ENCODE measurements at places on chromosomes 12 and 14.

DNA sequence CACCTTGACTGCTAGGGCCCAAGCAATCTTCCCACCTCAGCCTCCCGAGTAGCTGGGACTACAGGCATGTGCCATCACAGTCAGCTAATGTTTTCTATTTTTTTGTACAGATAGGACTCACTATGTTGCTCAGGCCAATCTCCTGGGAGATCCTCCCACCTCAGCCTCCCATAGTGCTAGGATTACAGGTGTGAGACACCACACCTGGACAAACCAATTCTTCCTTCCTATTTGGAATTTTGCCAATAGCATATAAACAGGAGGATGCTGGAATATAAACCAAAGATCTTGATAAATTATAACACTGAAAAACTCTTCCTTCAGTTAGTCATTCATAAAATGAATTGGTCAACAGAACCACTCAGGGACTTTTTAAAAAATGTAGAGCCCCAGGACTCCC lies 8.4 kb downstream of the ACIN1 start:
- no peak for DNase-seq

DNA sequence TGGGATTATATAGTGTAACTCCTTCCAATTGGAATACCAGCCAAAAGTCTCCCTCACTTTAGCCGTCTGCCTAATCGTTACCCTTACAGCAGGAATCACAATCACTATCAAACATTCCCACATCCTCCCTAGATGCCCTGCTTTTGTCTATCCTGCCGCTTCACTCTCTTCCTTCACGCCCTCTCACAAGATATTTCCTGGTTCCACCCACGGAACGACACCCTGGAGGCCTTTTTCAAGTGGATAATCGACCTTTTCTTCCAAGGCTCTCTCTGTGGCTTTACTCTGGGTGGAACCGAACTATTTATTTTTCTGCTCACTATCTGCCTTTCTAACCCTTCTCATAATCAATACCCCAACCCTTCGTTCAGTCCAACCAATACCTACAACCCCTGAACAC lies 58.9 kb downstream of the MOK start:
- no peak for DNase-seq

GRCh38 chr12:93297536-93297935 lies 80.2 kb upstream of the NUDT4 start:
- DNase-seq, result no peak

- no peak for DNase-seq
Observed at GRCh38 chr14:32764131-32764530, 174.5 kb upstream of the NPAS3 start.

GRCh38 chr12:107352347-107353081 lies 259.2 kb upstream of the CRY1 start:
- no peak for DNase-seq

DNA sequence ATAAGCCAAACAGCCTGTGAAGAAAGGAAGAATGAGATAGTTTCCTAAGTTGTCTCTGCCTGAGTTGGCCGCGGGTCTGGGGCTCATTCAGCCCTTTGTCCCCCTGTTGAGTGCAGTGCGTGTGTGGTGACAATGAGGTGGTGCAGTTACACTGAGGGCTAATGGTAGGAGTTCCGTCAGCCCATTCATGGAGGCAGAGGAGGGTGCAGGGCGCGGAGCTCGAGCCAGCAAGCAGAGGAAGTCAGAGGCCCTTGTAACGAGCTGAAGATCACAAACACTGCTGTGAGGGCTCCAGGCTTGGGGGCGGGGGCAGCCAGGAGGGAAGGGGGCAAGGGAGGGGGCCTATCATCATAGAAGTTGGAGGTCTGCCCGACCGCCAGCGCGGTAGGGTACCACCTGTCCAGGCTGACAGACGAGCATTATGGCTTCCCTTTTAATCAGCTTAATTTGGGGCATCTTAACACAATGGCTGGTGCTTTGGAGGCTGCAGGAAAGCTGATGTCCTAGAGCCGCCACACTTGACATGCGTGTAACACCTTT lies 20.5 kb downstream of the CCND2 start:
- DNase-seq, result peak; percentile 41

DNA sequence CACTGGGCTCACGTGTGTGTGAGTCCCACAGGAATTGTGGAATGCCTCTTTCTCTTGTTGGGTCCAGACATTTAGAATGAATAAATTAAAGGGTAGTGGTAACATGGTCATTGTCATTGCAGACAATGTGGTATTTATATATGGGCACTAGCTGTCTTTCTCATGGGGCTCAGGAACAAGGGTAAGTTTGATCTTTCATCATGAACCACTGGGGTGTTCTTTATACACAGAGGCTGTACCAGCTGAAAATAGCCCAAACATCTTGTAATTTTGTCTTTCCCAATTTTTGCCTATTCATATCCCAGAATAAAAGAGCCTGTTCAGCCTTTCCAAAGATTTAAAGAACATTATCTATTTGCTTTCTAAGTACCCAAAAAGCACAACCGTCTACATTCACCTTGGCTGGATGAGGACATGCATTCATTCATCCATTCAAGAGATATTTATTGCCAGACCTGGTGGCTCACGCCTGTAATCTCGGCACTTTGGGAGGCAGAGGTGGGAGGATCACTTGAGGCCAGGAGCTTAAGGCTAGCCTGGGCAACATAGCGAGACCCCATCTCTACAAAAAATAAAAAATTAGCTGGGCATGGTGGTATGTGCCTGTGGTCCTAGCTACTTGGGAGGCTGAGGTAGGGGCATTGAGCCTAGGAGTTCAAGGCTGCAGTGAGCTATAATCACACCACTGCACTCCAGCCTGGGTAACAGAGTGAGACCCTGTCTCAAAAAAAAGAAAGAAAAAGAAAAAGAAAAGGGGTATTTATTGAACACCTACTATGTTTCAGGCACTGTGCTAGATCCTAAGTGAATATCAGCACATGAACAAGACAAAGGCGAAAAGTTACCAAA lies 4.4 kb upstream of the FOS start:
- no peak for DNase-seq

- DNase-seq, result no peak
Observed at GRCh38 chr14:54535646-54536045, 25.9 kb downstream of the CGRRF1 start.

- no peak for DNase-seq
Observed at GRCh38 chr14:95770777-95771176, 56.9 kb upstream of the TCL1A start.

DNA sequence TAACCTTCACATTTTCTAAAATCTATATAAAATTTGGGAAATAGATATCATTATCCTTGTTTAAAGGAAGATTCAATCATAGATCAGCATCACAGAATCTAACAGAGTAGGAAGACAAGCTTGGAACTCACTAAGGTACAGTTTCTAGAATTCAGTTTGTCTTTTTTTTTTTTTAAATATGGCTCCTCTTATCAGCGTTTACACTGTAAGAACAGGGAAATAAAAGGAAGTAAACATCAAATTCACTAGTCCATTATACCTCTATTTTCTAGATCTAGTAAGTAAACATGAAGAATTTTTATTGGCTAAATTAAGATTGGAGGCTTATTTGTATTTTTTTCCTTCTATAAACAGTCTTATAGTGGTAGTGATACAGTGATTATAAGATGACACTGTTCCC lies 144.9 kb downstream of the LRIG3 start:
- no peak for DNase-seq

DNA sequence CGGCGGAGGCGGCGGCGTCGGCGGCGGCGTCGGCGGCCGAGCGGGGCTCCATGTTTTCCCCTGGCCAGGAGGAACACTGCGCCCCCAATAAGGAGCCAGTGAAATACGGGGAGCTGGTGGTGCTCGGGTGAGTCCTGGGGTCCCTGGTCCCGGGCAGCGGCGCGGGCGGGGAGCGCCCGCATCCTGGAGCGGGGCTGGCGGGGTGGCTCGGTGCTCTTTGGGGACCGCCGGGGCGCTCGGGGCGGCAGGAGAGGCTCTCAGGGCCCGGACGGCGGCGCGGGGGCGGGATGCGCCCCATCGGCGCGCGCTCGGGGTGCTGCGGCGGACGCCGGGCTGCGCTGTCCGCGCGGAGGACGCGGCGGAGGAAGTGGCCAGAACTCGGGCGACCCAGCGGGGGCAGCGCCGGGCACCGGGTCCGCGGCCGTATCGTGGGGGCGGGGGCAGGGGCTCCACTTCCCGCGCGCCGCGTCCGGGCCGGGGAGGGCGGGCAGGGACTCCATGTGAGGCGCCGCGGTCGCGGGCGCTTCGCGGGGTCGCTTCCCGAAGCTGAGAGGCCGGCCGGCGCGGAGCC lies 485 bp downstream of the PELI2 start:
- peak; percentile 9 for DNase-seq

- DNase-seq, result peak; percentile 54
Observed at GRCh38 chr14:22531451-22532344, 57.3 kb downstream of the DAD1 start.

DNA sequence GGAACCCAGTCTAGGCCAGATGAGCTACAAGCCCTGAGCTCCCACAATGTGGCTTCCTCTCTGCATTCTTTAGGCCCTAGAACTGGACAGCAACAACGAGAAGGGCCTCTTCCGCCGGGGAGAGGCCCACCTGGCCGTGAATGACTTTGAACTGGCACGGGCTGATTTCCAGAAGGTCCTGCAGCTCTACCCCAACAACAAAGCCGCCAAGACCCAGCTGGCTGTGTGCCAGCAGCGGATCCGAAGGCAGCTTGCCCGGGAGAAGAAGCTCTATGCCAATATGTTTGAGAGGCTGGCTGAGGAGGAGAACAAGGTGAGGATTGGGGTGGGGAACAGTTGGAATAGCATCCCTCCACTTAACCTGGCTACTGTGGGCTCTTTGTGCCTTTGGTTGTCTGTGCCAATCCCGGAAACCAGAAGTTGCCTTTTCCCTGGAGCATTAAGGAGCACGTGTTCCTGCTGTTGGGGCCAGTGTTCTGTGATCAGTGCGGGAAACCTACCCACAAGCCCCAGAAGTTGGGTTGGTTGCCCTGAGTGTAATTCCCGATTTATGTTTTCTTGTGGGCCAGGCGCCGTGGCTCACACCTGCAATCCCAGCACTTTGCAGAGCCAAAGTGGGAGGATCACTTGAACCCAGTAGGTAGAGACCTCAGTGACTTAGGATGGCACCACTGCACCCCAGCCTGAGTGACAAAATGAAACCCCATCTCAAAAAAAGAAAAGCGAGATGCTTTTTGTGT lies 6.4 kb downstream of the FKBP4 start:
- DNase-seq, result no peak

DNA sequence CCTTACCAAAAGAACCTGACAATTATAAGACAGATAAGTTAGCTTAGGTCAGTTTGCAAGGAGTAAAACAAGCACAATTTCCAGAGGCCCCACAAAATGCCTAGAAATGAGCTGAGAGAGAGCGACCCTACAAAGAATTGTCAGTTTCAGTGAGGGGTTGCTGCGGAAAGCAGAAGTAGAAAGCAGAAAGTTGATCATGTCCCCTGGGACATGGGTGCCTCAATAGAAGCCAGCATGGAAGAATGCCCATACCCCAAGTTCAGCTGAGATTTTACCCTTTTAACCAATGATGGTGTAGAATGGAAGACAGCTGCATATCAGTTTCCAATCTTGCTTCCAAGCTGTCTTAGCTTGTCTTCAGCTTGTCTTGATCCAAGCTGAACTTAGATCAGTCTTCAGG lies 21.8 kb upstream of the CRY1 start:
- no peak for DNase-seq

GRCh38 chr14:27096091-27096490 lies 498.3 kb upstream of the NOVA1 start:
- no peak for DNase-seq

DNA sequence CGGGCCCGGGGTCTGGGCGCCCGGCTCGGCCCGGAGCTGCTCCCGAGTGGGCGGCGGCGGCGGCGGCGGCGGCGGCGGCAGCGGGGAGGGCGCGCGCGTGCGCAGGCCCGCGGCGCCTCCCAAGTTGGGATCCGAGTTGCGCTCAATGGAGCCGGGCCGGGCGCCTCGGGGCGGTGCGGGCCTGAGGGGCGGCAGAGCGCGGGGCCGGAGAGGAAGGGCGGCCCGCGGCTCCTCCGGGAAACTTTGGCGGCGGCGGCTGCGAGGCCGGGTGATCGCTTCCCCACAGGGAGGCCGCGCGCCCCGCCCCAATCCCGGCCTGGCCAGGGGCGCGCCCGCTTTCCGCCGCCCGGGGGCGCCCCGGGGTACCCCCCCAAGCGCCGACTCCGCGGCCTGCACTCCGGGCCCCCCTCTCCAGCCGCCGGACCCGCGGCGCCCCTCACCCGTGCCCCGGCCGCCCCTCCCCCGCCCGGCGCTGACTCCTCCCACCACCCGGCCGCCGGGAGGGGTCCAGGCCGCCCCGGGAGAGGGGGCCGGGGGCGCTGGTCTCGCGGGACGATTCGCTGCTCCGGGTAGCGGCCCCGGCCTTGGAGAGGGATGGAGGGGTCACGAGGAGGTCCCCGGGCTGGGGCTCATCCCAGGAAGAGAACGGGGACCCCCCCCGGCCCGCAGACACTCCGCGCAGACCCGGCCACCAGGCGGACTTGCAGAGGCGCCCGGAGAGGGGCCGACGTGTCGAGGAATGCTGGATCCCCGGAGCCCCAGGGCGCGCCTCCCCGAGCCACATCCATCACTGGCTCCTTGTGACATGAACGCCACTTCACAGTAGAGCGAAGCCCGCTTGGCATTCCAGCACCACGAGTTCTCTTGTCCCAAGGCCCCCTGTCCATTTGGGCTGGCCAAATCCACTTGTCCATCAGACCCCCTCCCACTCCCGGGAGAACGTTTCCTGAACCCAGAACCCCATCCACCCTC lies at the start of gene RILPL1:
Gene RILPL1 (minus strand): TSS at position 48 of the 972 bp plus-strand sequence. CDS start 237 bp downstream, outside the sequence.
- peak; percentile 45 for DNase-seq

Data from CD4-positive, alpha-beta T cell treated with Interleukin-17A for 1 hour (primary cell).